ENCODE measurements at places on chromosomes 1 and 21.
A peak's percentile ranks its signal among the peaks of the same experiment; 100 is the strongest.

DNA sequence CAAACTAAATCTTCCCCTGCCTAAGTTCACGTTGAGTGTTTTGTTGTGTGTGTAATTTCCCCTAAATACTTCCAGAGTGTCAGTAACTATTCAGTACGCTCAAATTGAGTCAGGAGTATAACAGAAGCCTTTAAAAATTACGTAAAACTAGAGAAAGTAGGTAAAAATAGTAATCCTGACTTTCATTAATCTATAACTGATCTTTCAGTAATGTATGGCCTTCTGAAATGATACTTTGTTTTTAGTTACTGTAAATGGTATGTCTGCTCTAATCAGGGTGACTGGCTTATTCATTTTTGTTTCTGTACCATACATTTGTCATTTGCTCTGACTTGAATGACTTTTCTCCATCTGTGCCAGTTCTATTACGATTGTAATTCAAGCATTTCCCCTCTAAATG, 29.4 kb downstream of the MIER1 start:
- no peak for DNase-seq

- DNase-seq, result no peak
Measured at GRCh38 chr1:207578796-207579435, 66.0 kb upstream of the CR1L start.

DNA sequence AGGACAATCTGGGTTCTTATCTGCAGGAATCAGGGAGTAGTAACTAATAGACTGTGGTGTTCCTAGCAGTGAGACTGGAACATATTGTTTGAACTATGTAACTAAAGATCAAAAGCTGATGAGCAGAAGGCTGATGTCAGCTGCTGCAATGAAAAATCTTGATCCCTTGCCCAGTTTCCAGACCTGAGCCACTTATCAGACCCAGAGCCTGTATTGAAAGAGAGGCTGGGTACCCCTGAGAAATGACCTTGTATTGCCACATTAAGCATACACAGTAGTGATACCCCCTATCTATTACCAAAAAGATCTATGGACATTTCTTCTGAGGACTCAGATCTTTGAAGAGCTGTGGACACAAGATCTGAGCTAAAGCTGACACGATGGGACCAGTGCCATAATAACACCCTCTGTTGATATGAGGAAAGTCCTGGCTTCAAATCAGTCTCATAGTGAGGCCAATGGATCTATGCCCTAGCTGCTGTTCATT, 178.0 kb upstream of the GALNT2 start:
- DNase-seq, result no peak

- no peak for DNase-seq
Measured at GRCh38 chr1:241269116-241269515, 87.9 kb downstream of the RGS7 start.

- DNase-seq, result no peak
Measured at GRCh38 chr21:44618909-44619308, 7.0 kb downstream of the KRTAP10-8 start.

- no peak for DNase-seq
Measured at GRCh38 chr1:34750610-34751009, 4.2 kb upstream of the GJB5 start.

- no peak for DNase-seq
Measured at GRCh38 chr1:56688522-56689026, 43.5 kb downstream of the PRKAA2 start.

GRCh38 chr1:31839662-31840343, 24.0 kb upstream of the SPOCD1 start:
- no peak for DNase-seq

DNA sequence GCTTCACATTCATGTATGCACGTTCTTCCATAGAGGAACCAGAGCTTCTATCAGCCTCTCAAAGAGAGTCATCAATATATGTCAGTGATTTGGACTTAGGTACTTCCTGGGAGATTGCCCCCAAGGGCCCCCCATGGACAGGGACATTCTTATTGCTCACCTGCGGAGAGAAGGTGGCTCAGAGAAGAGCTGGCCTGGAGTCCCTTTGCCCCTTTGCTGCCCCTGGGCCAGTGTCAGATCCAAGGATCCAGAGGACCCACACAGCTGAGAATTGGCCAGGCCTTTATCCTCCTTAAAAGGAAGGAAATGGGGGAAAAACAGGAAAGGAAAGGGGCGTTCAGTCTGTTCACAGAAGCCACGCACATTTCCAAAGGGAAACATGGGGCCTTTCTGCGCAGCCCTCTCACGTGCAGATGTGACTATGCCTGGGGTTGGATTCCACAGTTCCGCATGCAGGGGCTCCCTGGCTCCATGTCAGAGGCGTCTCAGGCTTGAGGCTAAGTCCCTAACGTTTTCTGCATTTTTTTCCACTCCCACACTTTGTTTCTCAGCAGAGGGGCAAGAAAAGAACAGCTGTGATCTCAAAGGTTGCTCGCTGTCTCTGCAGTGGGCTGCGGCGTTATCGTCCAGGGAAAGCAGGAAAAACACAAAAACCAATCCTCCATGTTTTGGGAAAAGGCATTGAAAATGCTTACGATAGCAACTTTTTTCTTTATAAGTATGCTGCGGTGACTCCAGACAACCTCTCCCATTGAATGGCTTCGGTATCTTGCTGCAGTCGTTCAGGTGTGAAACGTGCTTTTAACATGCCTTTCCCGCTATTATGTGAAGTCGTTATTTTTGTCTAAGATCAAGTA, 5.9 kb downstream of the C1orf226 start:
- no peak for DNase-seq

- peak; percentile 84 for DNase-seq
Measured at GRCh38 chr1:24070821-24071393, 41.0 kb downstream of the MYOM3 start.

DNA sequence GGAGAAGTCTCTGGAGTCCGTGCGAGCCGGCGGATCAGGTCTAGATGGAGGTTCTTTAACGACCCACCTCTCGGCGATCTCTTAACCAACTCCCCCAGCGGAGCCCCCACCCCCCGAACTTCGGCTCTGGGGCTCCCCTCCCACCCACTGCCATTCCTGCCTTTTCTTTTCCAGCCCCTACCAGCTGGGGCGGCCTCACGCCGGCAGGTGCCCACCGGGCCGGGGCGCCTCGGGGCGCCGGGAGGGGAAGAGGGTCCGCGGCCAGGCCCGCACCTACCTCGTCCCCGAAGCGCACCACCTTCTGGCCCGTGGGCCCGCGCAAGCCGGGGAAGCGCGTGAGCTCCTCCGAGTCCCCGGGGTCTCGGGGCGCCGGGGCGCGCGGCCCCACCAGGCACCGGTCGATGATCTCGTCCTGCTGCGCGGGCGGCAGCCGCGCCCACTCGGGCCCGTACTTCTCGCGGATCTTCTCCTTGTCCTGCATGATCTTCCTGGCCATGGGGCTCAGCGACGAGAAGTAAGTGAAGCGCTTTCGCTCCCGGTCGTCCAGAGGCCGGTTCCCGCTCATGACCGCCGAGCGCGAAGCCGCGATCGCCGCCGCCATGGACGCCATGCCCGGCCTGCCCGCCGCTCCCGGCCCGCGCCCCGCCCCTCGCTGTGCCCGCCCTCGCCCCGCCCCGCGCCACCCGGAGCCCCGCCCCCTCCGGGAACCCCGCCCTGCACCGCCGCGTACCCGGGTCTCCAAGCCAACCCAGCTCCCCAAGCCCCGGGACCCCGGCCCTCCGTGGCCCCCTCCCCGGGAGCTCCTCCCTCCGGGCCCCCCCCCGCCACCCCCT, at the start of gene C1orf198:
C1orf198 (minus strand) TSS at position 619 of the 833 bp plus-strand sequence; CDS start at position 610, 9 bp downstream.
- DNase-seq, result peak; percentile 80

DNA sequence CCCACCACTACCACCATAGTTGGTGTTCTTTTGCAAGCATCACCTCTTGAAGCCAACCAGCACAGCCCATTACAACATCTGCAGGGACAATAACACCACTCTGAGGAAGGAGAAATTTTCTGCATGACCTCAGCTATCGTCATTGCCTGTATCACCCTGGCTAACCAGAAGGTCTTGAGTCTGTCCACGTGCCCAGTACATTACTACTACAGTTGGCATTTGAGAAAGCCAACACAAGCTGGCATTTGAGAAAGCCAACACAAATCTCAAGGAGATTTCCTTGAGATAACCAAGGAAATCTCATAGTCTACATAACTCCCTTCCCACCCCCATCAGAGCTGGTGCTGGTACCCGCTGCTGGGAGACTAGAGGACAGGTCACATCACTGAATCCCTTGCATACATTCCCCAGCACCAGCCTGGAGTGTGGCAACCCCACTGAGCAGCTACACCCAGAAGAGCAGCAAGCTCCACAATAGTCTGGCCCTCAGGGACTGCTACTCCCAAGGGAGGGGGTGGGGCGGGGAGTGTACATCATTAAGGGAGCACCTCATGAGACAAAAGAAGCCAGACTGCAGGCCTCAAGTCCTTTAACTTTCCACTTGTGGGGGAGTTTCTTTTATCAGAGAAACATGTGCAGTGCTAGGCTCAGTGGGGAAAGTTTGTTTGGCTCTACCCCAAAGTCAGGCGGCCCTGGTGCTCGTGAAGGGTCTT, 46.0 kb upstream of the GUCA2A start:
- DNase-seq, result no peak

DNA sequence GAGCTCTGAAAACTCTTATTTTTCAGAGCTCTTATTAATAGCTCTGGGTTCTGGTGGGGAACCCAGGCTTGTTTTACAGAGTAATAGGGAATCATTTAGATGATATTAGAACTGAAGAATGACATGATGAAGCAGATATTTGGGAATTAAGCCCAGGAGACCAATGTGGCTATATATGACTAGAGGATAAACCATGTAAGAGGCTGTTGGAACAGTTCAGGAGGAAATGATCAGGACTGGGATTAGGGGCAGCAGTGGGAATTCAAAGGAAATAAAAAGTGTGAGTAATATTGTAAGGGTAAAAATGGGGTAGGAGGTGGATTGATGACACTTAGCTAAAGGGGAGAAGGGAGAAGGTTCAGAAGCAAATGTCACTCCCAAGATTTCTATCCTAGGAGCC, 58.6 kb downstream of the GIPC2 start:
- no peak for DNase-seq

GRCh38 chr1:31010086-31010989, 55.2 kb downstream of the PUM1 start:
- DNase-seq, result no peak

DNA sequence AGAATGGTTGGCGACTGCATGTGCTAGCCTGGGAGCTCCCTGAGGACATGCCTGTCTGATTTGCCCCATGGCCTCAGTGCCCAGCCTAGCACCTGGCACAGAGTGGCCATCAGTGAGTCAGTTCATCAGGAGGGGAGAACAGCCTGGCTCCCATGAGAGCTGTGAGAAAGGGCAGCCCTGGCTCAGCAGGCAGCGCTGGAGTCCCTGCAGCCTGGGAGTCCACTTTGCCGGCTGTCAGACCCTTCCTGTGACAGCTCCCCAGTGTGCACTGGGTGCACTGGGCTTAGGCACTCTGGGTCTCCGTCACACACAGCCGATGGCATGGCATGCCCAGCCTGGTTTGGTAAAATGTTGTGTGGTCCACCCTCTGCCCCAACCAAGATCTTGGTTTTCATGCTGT, 28.7 kb downstream of the LDLRAP1 start:
- DNase-seq, result no peak

- DNase-seq, result no peak
Measured at GRCh38 chr1:234571702-234572101, 38.3 kb downstream of the IRF2BP2 start.

DNA sequence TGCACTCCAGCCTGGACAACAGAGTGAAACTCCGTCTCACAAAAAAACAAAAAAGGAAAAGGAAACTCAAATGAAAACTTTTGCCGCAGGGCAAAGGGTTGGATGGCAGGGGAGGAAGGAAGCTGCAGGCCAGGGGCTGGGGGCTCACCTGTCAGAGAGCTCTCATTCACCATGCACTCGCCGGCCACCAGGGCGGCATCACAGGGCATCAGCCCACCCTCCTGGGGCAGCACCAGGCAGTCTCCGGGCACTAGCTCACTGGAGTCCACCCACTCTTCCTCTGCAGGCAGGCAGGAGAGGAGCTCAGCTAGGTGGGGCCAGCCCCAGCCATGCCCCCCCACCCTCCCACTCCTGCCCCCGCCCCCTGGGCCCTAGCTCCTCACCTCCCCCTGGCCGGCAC, 11.9 kb downstream of the ATP13A2 start:
- DNase-seq, result no peak

DNA sequence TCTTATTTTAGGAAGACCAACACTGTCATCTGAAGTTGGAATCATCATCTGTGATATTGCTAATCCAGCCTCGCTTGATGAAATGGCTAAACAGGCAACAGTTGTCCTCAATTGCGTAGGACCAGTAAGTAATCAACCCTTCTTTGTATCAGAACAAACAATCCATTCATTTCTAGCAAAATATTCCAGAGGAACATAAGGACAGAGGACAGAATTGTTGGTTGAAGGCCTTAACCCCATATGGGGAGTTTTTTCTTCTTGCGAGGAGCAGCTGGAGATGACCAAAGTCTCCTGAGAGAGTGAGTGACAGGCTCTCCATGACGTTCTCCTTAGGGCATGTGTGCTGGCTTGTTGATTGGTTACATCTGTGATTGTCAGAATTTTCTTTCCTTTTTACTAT, 2.7 kb downstream of the SCCPDH start:
- DNase-seq, result no peak

- no peak for DNase-seq
Measured at GRCh38 chr1:7262611-7263010, 477.4 kb downstream of the CAMTA1 start.

DNA sequence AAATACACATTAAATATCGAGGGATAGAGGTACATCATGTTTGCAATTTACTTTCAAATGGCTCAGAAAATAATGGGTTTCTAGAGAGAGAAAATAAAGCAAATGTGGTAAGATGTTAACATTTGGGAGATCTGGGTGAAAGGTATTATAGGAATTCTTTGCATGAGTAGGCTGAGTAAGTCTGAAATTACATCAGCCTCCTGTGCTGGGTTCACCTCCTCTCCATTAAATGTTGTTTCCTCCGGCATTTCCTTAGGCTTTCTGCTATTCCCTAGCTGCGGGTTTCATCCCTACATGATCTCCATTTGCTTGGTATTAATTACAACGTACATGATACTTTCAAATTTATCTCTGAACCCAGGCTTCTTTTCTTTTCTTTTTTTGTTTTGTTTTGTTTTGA, 31.6 kb downstream of the ZMYND12 start:
- no peak for DNase-seq

DNA sequence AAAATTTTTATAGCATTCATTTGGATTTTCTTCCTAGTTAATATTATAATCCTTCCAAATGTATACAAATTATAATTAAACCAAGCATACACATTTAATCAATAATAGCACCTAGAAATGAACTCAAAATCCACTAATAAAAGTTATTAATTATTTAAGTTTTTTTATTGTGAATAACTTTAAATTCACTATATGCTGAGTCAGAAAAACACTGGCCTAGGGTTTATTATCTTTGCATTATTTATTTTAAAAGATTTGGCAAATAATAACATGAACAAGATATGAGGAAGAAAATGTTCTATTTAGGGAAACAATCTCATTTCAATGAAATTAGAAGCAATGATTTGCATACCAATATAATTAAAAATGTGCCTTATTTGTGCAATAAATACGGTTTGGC, 951.5 kb downstream of the KCNT2 start:
- DNase-seq, result no peak

GRCh38 chr21:16357994-16358393, 628.2 kb downstream of the USP25 start:
- no peak for DNase-seq
